NCI-H2107 (cell line): ENCODE measurements at places on chromosomes 7 and 10.

- DNase-seq = no peak
Observed at GRCh38 chr10:124724279-124725027, 19.7 kb downstream of the FAM53B start.

DNA sequence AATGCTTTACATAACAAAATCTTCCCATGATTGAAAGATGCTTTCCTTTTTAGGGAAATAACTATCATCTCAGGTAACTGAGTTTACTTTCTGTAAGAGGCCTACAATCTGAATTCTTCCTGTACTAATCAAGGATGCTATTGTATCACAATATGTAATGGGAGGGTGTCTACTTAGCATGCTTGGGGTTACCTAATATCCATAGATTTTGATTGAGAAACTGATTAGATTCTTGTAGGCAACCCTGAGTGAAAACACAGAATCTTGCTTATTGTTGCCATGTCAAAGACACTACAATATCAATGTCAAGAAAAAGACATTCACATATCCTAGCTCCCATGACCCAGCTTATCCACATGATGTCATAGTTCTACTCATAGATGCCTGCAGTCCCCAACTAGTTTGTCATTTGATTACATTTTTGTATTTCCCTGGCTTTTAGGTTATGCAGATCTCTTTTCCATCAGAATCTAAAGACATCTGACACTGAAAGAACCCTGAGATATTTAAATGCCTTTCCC is 62.4 kb downstream of the PON1 start:
- DNase-seq = no peak

DNA sequence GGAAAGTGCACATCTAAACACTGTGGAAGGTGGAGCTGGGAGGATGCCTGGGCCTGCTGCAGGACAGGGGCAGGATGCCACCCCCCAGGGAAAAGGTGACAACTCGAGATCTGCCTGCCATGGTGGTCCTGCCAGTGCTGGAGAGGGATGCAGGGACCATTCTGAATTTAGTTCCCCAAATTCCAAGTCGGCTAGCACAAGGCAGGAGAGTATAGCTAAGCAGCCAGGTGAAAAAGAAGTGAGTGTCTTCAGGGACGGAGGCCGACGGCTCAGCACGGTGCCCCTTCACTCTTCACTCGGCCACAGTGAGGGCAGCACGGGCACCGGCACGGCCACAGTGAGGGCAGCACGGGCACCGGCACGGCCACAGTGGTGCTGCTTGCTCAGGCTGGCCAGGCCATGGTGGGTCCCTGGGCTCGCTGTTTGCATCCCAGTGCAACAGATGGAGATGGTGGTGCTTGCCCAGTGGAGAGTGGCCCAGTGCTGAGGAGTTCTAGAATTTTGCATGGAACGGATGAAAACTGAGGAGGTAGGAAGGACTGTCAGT is 161.3 kb upstream of the SHH start:
- DNase-seq = no peak

- DNase-seq = no peak
Observed at GRCh38 chr10:28151636-28152035, 151.2 kb downstream of the MPP7 start.

DNA sequence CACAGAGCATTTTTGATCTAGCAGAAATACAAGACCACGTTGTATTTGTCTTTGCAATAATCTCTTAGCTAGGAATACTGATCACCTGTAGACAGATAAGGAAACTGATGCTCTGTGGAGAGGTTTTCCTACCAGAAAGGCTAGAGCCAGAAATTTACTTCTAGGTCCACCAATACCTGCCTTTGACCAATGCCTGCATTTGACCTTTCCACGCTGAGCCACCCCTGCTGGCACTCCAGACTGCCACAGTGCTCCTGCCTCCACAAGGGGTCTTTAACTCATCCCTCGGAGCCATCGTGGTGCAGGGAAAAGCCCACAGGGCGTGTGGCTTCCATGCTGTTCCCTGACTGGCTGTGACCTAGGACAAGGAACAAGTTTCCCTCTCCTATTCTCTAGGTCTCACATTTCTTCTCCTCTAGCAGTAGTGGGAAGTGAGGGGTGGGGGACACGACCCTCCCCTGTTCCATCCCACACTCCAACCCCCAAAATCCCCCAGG is 1.5 kb upstream of the ELN start:
- no peak for DNase-seq

DNA sequence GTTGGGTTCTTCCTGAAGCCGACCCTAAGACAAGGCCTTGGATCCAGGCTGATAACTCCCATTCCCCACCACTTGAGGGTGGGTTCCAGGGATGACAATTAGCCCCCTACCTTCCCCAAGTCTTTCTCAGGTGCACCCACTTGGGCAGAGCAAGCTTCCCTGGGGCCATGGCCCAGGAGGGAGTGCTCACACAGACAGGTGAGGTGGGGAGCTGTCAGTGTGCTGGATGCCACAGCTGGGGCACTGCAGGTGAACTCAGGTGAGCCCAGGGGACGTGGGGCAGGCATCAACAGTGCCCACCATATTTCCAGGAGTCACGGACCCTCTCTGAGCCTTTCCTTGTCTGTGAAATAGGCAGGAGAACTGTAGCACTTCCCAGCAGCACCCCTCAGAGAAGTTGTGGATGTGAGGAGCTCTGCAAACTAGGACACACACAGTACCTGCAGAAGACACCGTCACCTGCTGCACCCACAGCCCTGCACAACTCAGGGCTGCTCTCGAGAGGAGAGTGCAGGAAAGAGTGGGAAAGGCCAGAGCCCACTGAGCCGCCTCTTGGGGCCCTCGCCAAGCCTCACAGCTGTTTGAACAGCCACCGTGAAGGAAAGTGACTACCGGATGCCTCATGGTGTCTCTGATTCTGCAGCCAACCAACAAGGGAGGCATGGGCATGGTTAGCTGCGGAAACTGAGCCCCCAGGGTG is 17.9 kb downstream of the SH3PXD2A start:
- no peak for DNase-seq

GRCh38 chr7:50703654-50704053 is 79.0 kb downstream of the GRB10 start:
- DNase-seq = no peak

DNA sequence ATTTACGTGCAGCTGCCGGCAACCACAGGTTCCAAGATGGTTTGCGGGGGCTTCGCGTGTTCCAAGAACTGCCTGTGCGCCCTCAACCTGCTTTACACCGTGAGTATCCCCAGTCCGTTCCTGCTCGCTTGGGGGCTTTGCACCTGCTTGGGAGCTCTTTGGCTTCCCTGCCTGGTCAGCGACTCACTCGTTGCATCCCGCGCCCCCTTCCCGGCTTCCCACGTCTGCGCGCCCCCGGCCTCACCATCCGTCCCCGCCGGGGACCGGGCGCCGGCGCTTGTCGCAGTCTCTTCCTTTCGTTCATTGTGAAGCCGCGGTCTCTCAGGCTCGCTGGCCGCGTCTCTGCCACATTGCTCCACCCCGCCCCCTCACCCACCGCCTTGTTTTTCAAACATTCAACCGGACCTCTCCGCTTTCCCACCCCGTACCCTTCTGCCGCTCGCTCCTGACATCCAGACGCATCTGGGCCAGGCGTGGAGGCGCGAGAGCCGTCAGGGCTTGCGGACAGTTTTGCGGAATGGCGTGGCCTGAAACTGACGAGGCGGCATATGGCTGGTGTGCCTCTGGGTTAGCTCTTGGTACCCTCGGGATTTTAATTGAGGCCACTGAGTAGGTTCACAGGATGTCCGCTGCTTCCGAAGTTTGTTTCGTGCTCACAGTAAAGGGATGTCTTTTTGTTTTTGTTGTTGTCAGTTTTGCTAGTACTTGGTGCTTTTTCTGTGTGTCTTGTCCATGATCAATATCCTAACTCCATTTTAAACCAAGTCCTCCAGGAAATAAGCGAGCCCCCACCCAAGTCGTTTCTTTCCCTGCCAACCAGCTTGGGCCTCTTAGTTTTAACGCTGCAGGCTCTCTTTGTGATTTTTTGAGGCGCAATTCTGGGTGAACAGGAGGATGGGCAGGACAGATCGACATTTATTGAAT is 639 bp downstream of the TSPAN13 start:
- no peak for DNase-seq

GRCh38 chr7:6589829-6590644 is at the start of gene INTS15:
Gene INTS15 (plus strand): TSS chr7:6590021. CDS start chr7:6590284, 263 bp downstream.
- DNase-seq = peak; percentile 67

DNA sequence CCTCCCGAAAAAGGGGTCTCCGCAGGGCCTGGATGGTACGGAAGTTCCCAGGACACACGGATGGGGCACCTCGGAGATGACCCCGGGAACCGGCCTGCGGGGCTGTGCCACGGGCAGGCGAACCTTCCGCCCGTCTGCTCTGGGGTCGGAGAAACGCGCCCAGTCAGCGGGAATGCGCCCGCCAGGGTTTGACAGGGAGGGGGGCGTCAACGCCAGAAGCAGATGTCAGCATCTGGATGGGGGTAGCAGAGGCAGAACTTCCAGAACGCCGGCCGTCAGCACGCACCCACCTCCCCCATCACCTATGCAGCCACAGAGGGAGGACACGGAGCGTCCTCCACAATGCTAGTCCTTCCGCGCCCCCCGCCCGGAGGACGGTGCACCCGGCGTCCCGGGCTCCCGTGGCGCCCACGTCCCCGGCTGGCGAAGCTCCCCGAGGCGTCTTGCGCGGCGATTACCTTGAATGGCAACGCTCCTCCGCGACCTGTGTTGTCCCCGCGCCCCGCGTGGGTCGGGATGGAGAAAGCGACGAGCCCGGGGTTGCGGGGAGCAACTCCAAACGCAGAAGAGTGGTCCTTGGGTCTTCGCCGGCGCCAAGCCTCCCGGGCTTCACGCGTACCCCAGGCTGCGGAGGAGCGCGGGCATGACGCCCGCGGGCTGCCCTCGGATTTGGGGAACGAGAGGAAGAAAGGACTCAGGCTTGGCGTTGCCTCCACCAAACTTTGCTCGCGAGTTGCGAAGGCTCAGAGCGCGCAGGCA is 561 bp downstream of the FGFR2 start:
- no peak for DNase-seq

- DNase-seq = no peak
Observed at GRCh38 chr10:77960829-77961329, 34.3 kb upstream of the DLG5 start.

DNA sequence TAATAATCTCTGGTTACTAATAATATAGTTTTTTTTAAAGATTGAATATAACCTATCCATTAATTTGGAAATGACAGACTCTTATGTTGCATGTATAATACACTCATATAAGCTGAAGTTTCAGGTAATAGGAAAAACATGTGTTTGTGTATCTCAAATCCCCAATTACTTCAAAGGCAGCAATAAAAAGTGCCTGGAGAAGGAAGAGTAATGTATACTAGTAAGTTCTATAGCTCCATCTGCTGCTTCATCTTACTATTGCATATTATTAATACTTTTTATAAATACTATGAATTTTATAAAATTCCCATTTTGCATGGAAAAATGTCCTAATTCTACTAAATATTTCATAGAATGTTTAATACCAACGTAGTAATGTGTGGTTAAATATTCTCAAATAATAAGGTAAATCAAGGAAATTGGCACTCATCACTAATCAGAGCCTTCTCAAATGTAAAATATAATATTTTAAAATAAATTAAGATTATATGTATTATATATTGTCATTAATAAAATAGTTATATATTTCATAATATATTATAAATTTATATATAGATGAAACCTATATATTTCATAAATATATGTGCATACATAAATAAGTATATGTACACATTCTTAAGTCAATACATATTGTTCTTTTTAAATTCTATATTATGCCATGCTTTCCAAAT is 311.9 kb downstream of the HGF start:
- DNase-seq = no peak

GRCh38 chr7:35624299-35625186 is 70.4 kb downstream of the HERPUD2 start:
- DNase-seq = peak; percentile 21

GRCh38 chr7:141706239-141707064 is 1.7 kb upstream of the WEE2 start:
- no peak for DNase-seq

- no peak for DNase-seq
Observed at GRCh38 chr10:113244750-113245149, 294.7 kb downstream of the TCF7L2 start.

GRCh38 chr10:67988606-67989005 is 86.5 kb downstream of the HERC4 start:
- no peak for DNase-seq

DNA sequence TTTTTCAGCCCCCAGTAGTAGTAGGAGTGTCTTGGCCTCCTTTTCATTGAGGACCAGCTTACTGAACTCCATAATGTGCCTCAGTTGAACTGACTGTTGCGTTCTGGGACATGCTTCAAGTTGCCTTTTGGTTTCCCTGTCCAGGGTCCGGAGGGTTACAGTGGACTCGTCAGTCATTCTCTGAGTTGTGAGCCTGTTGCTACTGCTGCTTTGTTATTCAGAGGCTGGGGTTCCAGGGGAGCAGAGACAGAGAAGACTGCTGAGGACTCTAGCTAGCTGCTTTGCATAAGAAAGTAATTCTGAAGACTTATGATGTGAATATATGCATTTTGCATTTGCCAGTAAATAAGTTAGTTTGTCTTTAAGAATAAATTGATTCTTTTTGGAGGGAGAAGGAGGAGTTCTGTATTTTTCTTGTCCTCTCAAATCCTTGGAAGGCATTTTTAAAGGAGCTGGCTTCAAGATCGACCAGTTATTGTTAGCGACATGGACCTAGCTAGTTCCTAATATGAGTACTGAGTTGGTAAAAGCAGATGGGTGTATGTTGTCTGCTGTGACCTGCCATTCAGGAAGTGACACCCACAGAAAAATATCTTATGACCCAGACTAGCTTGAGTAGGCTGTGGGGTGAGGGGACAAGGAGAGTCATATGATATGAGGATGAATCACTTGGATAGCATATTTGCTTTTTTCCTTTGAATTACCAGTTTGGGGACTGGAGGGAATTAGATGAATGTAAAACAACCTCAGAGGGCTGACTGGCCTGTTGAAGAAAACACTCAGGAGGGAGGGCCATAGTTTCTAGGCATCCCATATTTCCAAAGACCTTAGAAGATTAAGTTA is 8.3 kb downstream of the PI4K2A start:
- no peak for DNase-seq

GRCh38 chr10:3067118-3067858 is at the start of gene PFKP:
Gene PFKP (plus strand): TSS chr10:3067548. CDS start chr10:3067596, 48 bp downstream.
- DNase-seq = no peak

GRCh38 chr7:127667759-127668530 is 16.0 kb downstream of the SND1 start:
- no peak for DNase-seq

DNA sequence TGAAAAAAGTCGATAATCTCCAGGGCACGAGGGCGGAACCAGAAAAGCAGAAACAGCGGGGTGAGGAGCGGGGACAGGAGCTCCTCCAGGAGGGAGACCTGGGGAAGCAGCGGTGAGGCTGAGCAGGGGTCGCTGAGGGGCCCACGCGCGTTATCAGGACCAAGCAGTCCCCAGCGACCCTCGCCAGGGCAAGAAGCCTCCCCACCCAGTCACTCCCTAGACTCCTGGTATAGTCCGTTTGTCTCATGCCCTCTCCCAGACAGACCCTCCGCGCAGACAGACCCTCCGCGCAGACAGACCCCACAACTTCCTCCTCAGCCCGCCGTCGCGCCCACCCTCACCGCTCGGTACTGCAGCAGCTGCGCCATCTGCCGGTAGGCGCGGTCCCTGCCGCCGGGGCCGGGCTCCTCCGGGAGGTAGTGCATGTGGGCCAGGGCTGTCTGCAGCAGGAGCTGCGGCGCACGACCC is 6.3 kb downstream of the ATG9B start:
- DNase-seq = no peak
